NCI-H1436 (cell line): ENCODE measurements at places on chromosomes 16 and 17.

DNA sequence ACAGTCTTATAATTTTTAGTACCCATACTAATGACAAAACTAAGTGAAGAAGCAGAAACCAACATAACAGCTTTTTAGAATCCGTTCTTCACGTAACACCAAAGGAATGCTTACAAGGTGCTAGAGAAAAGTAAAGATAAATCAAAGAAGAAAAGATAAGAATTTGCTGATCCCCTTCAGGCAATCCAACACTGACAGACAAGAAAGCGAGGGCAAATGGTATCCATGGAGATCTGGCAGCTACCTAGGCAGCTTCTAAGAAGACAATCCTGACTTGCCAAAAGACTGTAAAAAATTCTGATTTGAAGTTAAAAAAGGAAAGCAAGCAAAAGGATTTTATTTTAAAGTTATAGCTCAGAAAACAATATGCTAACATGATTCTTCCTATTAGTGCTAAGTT, 14.6 kb downstream of the BBS2 start:
- no peak for DNase-seq

GRCh38 chr17:47621293-47622179, 28.2 kb upstream of the KPNB1 start:
- no peak for DNase-seq

DNA sequence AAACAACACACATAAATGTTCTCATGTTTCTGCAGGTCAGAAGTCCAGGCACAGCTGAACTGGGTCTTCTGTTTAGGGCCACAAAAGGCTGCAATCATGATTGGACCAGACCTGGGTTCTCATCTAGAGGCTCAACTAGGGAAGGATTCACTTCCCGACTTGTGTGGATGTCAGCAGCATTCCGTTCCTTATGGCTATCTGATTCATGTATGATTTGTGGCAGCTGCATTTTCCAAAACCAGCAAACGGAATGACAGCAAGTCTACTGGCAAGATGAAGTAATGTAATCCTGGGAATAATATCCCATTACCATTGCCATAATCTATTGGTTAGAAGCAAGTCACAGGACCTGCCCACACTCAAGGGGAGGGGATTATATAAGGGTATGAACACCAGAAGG, 22.1 kb downstream of the CEP112 start:
- no peak for DNase-seq

- no peak for DNase-seq
Measured at GRCh38 chr16:77949445-77949844, 72.9 kb upstream of the CLEC3A start.

- DNase-seq, result peak; percentile 21
Measured at GRCh38 chr16:48526058-48526957, 83.7 kb downstream of the N4BP1 start.

DNA sequence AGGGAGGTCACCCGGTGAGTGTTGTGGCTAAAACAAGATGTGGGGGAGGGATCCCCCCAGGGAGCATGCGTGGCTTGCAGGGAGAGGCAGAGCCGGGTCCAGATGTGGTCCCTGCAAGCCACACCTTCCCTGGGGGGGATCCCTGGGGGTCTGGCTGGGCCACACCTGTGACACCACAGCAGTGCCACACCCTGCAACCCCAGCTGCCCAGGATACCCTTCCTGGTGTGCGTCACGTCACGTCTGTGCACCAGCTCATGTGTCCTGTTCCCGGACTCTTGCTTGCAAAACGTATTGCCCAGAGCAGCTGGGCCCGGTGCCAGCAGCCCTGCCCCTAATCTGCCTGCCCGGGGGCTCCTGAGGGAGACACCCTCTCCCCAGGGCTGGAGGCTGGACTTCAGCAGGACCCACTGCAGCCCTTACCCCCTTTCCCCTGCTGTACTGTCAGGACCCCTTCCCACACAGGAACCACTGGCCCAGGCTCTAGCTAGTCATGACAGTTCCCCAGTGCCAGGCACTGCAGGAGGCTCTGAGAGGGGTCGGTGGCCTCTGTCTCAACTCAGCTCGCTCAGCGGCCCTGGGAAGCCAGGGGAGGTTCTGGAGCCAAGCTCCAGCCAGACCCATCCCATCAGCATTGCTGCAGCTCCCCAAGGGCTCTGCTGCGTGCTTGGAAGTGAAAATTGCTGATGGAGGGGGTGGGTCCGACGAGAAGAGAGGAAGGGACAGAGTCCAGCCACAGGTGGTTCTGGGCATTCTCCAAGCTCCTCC, 25.8 kb upstream of the ACSF3 start:
- no peak for DNase-seq

GRCh38 chr17:55500103-55500502, 11.1 kb downstream of the SMIM36 start:
- no peak for DNase-seq

DNA sequence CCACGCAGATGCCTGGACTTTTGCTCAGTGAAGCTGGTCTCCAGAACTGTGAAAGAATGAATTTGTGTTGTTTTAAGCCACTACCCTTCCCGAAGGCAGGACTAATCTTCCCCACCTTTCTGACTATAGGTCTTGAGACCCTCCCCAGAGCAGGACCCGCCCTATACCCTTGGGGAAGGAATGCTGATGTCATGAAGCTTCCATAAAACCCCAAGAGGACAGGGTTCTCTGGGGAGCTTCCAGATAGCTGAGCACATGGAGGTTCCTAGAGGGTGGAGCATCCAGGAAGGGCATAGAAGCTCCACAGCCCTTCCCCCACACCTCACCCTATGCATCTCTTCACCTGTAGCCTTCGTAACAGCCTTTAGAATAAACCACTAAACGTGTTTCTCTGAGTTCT, 287.8 kb downstream of the SOX9 start:
- no peak for DNase-seq

- no peak for DNase-seq
Measured at GRCh38 chr17:11239379-11239970, 1.5 kb upstream of the SHISA6 start.
